ENCODE measurements at places on chromosomes 5 and 9.

DNA sequence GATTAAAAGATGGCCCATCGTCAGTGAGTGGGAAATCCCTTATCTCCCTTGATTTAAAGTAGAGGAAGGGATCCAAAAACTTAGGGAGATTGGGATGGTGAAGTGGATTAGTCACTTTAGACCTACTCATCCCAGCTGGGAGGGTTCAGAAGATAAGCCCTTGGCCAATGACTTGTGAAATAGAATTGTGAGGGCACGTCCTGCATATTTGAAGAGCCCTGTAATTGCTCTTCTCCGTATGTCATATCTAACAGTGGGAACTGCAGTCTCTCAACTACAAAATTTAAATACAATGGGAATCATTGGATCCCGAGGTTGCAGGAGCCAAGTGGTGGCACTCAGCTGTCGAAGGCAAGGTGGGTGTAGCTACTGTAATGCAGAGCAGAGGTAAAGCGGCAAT is 65.4 kb upstream of the C9orf72 start:
- DNase-seq, result no peak

DNA sequence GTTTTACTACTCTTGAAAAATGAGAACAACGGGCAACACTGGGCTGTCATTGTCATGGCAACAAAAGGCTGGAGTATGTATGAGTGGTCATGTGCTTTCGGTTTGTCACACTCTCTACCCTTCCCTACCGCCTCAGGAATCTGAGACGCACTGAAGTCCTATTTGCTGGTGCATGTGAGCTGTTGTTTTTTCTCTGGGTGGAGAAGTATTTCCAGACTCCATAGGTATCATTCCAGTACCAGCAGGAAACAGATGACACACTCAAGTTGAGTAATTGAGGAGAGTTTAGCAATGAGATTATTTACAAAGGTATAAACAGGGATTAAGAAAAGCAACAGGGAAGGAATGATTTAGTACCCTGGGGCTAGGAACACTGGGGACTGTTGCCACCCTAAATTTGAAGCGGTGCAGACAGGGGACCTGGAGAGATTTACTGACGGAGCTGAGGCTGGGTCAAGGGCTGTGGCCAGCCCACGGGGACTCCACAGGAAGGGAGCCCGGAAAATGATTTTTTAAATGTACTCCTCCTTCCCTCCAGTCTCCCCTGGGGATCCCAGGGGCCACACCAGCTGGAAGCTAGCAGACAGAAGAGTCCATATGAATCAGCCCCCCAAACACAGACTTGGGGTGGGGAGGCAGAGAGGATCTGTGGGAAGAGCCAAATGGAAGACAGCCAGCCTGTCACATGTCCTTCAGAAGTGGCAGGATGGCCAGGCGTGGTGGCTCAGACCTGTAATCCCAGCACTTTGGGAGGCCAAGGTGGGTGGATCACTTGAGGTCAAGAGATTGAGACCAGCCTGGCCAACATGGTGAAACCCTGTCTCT is 13.2 kb upstream of the ZBTB43 start:
- peak; percentile 16 for DNase-seq

GRCh38 chr5:147113967-147114366 is 120.9 kb upstream of the STK32A start:
- DNase-seq, result no peak

- DNase-seq, result no peak
These were observed 660.7 kb upstream of the ADAMTS16 start for GRCh38 chr5:4479426-4479825.

DNA sequence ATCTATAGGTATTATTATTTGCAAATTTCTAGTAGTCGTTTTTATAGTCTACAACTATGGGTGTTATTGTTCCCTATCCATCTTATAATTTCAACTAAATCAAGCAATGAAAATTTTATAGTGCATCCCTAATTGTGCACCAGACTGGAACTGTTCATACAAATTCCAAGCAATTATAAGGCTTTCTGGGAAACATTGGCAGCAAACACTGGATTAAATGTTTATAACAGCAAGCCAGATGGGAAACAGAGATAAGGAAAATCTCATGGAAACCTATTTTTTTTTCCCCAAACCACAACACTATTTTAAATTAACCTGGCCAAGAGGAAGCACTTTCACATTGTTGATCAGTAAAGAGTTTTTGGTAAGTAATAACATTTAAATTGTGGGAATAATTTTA is 524.3 kb downstream of the RASEF start:
- no peak for DNase-seq

GRCh38 chr5:124735169-124735858 is 11.1 kb downstream of the ZNF608 start:
- peak; percentile 91 for DNase-seq

GRCh38 chr5:38866362-38867031 is 20.7 kb downstream of the OSMR start:
- DNase-seq, result no peak

- no peak for DNase-seq
These were observed 12.4 kb downstream of the NUDT2 start for GRCh38 chr9:34341659-34342295.

DNA sequence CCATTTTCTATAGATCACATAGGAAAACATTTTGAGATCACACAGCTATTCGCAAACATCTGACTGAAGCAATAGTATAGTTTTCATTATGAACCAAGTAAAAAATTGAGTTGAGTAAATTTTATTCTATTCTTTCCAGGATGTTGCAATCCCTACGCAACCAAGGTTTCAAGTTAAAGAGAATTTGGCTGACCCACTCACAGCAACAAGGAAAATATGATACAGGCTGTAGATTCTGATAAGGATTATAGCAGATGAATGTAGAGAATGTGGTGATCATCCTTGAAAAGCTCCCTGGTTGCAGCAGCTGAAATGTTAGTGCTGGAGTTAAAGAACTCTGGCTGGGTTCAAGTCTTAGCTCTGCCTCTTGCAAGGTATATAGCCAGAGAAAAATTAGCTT is 4.7 kb downstream of the ABCA1 start:
- DNase-seq, result peak; percentile 72

- peak; percentile 18 for DNase-seq
These were observed 551.1 kb downstream of the CAAP1 start for GRCh38 chr9:26341545-26341944.

- DNase-seq, result no peak
These were observed 68.6 kb upstream of the CKMT2 start for GRCh38 chr5:81164476-81164875.

- DNase-seq, result no peak
These were observed 130.5 kb upstream of the ITGA1 start for GRCh38 chr5:52657247-52657645.

DNA sequence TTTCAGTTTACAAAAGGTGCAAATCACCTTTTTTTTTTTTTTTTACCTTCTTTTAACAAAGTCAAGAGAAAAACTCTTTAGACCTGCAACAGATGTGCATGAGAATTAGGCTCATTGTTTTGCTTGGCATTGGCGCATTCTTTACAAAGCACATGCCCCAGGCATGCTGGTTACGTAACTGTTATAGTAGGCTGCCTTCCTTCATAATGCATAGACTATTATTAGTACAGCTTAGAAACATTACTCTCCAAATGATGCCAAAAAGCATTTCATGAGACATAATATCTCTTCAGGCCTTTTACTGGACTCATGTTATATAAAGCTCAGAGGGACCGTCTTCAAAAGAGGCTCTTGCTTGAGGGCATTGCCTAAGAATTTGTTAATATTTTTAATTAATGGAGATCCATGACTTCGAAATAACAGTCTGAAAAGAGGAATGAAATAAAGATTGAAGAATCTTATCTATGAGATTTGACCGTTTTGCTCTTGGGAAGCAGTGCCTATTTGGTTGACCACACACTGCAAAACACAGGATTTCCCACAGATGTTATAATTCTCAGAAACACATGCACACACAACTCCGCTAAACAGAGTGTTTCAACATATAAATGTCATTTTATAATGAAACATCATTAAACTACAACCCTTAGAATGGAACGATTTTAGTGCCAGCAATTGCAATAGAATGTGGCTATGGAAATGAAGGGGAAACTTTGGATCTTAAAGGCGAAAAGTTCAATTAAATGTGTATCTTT is 478.7 kb downstream of the PRR16 start:
- DNase-seq, result no peak

All from fibroblast of skin of left quadriceps (primary cell).